Gastroesophageal sphincter (tissue), 4 donors: ENCODE measurements at places on chromosomes 3 and 15. TPM values are rescaled to one million over a fixed set of nuclear protein-coding genes. Genes with fewer than 3 reads are reported as not detected.

RASL12 gene
- total RNA-seq = 244 TPM

DNA sequence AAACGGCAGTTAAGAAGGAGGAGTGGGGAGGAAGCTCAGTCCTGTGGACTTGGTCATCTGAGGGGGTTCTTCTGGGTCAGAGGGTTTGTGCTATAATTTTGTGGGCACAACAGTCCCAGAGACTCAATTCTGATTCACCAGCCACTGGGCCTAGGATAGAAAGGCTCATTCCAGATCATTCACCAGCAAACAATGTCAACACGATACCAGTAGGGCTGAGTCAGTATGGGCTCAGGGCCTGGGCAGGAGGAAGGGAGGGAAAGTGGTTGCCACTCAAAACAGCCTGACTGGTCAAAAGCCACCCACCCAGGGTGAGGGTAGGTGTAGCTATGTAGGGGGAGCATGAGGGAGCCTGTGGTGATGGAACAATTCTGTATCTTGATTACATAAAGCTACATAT, 86.9 kb upstream of the MEX3B start:
- no peak for ATAC-seq

- ATAC-seq = no peak
Measured at GRCh38 chr3:194339356-194339755, 11.8 kb downstream of the CPN2 start.

TAMM41 gene
- total RNA-seq = 26.8 TPM

SLC28A1 gene
- total RNA-seq = not detected

DNA sequence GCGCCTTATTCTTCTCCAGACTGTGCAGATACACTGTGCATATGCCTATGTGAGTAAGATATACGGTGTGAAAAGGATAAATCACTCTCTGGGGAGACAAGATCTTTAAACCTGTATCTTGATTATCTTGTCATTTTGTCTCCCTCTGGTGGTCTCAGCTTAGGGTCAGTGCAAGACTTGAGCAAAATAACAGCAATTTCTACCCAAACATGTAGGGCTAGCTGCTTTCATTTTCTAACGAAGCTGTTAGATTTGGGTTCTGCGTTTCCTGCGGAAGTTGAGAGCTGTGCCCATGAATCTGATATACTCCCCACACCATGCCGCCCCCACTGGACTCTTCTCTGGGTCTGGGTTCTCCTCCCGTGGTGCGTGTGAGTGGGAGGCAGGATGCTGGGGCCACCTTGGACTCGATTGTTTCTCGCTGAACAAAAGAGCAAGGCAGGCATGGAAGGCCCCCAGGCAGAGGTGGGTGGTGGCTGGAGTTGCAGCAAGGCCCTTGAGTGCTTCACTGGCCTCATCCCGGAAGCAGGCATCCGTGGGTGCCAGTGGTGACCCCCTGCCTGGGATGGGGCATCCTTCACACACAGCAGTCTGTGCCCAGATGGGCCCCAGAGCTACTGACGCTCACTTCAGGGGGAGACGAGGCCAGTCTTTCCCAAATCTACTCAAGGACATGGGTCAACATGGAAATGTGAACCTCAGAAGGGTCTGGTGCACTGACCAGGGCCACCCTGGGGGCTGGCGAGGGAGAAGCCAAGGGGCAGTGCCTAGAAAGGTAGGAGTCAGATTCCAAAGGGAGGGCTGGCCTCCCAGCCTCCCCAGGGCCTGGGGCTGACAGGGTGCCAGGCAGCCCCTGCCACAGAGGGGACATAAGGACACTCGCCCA, 179.6 kb downstream of the NSMCE3 start:
- ATAC-seq = no peak

- ATAC-seq = no peak
Measured at GRCh38 chr3:134527037-134527436, 41.2 kb downstream of the CEP63 start.

DNA sequence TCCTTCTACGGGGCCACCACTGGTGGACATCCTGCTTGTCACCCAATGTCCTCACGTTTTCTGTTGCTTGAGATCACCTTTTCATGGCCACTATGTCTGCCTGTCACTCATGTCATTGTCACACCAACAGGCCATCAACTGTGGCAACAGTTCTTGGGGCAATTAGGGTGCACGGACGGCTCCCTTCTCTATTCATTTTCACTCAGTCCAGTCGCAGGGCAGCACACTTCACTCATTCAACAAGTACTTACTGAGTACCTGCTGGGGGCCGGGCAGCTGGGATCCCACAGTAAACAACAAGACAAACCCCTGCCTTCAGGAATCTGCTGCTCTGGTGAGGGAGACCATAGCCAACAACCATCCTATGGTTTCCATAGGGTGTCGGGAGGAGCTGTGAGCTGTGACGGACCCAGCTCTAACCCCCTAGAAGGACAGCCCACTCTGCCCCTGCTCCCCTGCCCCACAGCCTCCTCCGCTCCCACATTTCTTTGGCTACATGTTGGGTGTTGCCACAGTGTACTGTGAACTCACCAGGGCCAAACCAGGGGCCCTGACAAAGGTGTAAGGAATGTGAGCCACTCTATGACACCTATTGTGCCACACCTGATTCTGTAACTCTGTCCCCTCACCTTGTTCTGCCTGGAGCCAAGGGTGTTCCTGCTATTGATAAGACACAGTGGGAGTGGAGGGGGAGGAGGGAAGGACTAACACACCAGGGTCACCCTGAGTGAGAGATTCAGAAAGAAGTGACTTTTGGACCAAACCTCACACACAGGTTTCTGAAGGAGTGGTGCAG, 1.9 kb downstream of the VILL start:
- ATAC-seq = no peak

DNA sequence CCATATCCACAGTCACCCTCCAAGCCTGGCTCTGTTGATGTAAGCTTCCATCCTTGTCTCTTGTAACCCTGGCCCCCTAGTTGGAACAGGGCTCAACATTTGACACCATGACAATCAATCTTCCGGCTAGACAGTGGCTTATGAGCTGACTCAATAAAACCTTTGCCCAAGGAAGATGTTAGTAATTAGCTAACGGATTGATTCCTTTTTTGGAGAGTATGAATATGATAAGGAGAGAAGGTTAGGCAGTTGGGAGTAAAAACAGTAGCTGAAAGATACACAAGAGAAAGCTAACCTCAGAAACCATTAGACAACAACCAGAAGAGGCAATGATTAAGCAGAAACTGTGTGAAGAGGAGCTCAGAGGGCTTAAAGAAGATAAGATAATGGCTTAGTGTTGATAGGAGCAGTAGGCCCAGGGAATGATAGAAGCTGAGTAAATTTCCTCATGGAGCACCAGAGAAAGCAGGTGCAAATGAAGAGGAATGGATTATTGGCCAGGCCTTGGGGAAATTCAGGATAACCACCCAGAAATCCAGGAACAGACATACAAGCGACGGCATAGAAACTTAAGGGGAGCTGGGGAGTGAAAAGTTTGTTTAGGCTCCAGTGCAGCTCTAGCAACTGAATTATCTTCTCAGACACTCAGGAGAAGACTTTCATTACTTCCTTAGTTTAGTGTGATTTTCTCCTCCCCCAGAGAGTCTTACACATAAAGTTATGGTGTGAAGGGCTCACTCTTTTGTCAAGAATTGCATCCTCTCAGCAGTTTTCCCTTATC, 7.8 kb upstream of the RFX7 start:
- no peak for ATAC-seq

STIMATE gene
- 15.6 TPM for total RNA-seq

DNA sequence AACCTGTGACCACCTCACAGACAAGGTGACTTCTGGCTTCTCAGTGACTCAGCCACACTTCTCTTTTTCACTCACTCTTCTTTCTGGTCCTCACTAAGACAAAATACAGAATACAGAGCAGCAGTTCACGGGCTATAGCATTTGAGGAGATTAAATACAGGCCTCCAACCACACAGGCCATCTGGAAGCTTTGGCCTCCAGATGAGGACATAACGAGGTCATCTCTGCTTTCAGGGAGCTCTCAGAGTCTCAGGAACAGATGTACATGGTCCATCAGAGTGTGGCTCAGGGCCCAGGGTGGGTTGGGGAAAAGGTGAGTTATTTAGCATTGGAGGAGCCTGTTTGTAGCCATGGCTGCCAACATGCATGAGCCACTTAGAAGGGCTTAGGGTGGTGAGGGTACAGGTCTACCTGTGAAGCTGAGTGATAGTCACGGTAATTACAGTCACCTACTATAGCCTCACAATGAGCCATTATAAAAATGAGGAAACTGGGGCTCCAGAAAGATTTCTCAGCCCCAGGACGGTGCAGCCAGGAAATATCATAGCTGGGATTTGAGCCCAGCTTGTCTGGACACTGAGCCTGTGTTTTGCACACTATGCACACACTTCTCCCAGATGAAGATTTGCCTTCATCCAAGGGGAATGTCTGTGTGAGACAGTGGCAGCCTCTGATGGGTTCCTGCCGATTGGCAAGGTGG, 159.8 kb upstream of the CTDSPL start:
- no peak for ATAC-seq

GOLGA6L10 gene
- total RNA-seq = 0.15 TPM

- ATAC-seq = no peak
Measured at GRCh38 chr3:11654166-11654565, 10.5 kb upstream of the VGLL4 start.

DNA sequence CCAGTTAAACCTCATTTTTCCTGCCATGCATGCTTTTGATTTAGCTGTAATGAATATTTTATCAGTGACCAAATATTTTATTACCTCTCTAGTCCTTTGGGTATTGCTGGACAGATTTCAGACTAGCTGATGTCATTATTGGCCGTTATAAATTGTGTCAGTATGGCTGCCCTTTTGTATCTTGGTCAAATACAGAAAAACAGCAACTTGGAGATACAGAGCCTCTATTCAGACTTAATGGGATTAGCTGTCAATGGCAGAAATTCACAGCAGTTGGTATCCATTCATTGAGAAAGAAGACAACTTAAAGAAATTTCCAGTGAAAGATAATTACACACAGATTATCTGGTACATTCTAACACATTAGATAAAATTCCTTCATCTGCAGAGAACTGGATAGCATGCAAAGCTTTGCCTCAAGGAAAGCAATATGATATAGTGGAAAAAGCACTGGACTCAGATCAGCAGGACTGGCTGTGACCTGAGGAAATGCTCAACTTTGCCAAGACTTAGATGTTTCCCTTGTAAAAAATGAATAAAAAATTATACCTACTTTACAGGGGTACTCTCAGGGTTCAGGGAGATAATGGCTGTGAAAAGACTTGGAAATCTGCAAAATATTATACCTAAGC, 20.8 kb downstream of the COL6A6 start:
- no peak for ATAC-seq
